ENCODE measurements at places on chromosomes 5 and 9.

DNA sequence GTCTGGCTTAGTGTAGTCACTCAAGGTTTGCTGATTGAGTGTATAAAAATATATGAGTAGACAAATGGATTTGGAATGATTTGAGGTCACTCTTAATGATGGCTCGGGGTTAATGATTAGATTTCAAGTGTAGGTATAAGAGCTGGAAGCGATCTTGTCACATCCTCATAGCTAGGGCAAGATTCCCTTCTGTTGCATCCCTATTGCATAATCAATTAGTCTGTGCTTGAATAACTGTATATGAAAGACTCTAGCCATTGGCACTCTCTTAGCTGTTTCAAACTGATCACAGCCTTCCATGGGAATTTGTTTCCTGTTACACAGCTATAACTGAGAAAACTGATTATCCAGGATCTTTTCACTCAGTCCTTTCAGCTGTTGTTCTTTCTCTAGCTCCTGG is 811.6 kb downstream of the TLE4 start:
- DNase-seq: no peak

DNA sequence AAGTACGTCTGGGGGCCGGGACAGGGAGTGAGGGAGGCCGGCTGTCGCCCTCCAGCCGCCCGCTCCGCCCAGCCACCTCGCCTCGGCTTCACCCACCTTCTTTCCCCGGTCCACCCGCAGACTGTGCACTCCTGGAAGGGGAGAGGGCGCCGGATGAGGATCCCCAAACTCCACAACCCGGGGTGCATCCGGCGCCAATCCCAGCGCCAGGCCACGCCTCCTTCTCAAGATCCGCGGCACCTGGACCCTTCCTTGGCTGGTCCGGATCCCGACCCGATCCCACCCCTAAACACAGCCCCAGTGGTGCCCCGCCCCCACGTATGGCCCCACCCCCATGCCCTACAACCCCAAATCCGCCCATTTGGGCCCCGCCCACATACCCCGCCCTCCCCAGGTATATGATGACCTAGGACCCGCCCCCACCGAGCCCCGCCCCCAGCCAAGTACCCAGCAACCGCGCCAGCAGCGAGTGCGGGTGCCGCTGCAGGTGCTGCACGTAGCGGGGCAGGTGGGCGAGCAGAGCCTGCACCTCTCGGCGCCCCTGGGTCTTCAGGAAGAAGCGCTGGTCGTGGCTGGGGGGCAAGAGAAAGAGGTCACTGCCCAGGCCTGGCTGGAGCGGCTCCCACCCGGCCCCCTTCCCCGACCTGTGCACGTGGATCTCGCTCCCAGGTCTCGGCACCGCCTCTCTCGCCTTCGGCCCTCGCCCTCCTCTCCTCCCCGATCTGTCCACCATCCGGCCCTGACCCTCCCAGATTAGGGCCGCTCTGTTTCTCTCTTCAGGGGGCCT is 3.2 kb downstream of the PIP5KL1 start:
- DNase-seq: peak; percentile 84

- no peak for DNase-seq
These were observed 747 bp downstream of the ITGA1 start for GRCh38 chr5:52788505-52788821.

- peak; percentile 87 for DNase-seq
These were observed 1.5 kb downstream of the PARP8 start for GRCh38 chr5:50667653-50668595.

DNA sequence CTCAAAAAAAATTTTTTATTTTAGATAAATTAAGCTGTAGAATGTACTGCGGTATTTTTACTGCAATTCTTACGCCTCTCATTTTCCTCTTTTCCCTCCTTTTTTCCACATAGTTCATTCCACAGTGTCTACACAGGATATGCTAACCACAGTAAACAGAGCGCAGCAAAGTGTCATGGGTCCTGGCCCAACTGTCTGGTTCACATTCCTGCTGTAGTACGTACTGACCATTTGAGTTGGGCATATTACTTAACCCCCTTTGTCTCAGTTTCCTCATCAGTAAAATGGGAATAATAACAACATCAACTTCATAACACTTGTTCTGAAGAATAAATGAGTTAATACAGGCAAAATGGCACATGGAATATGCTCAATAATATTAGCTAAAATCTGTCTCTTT is 41.6 kb downstream of the SLC44A1 start:
- DNase-seq: no peak

DNA sequence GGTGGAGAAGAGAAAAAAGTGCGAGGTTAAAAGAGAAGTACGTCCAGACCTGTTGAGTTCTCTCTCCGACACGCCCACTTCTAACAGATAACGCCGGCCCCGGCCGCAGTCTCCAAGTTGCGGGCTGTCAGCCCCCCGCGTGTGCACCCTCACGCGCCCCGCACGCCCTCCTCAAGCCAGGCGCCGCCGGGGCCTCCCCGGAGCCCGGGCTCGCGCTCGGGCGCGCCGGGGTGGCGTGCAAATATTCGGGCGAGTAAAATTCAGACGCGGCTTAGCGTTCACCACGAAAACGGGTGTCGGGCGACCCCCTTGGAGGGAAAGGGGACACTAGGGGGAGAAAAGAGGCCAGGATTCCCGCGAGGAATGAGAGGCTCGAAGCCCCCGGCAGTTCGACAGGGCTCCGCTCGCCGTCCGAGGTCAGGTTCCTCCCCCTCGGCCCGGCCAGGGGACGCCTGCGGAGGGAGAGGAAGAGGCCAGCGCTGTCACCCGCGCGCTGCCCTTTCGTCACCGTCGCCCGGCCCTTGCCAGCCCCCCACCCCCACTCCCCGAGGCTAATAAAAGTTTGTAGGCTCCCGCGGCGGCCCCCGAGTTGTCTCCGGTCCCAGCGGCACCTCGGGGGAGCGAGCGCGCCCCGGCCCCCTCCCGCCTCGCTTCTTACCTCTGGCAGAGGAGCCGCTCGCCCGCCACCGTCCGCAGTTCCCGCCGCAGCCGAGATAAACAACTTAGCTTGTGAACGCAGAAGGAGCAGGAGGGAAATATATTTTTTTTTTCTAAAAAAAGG is 743 bp downstream of the NR3C1 start:
- peak; percentile 48 for DNase-seq

- no peak for DNase-seq
These were observed 160.1 kb upstream of the SPRY4 start for GRCh38 chr5:142484821-142485387.

DNA sequence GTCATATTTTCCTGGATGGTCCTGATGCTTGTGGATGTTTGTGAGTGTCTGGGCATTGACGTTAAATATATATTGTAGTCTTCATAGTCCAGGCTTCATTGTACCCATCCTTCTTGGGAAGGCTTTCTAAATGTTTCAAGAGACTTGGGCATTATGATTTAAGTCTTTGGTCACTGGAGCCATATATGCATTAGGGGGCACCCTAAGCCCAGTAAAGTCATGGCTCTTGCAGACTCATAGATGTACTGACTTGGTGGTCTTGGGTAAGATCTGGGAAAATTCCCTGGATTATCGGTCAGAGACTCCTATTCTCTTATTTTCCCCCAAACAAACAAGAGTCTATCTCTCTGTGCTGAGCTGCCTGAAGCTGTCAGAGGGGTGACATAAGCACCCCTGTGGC is 271.1 kb downstream of the TRIM36 start:
- no peak for DNase-seq

- no peak for DNase-seq
These were observed 206.4 kb downstream of the NFIB start for GRCh38 chr9:14107495-14107894.

- DNase-seq: no peak
These were observed 384.6 kb downstream of the BRINP1 start for GRCh38 chr9:118984607-118985006.

DNA sequence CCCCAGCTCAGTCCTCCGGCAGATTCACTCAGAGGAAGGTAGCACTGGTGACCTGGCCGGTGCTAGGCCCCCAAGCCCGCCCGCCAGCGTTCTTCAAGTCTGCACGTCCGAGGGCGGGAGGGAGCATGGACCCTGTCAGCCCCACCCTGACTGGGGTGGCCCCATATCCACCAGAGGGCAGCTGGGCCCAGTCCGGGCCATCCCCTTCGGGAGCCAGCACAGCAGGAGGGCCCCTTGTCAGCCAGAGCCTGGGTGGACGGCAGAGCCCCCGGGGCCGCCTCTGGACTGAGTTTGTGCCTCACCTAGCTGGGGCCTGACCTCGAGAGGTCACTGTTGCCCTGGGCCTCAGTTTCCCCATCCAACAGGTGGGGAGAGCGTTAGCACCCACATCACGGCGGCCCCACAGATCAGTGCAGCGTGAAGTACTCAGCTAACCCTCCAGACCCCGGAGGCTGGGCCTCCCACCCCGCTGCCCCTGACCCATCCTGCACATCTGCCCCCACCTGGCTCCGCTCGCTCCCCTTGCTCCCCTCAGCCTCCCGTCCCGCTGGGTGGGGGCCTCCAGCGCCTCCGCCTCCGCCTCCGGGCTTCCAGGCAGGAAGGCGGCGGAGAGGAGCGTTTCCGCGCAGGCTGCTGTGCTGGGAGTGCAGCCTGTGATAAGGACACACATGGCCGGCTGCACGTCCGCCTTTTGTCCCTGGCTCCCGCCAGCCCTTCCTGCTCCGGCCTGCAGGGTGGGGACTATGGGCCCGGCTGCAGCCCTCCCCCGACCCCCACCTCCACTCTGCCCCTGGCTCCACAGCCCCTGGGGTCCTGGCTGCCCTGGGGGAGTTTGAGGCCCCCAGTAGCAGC is 16.6 kb upstream of the EGFL7 start:
- DNase-seq: no peak

- no peak for DNase-seq
These were observed 115.4 kb downstream of the EGFLAM start for GRCh38 chr5:38373743-38374142.

DNA sequence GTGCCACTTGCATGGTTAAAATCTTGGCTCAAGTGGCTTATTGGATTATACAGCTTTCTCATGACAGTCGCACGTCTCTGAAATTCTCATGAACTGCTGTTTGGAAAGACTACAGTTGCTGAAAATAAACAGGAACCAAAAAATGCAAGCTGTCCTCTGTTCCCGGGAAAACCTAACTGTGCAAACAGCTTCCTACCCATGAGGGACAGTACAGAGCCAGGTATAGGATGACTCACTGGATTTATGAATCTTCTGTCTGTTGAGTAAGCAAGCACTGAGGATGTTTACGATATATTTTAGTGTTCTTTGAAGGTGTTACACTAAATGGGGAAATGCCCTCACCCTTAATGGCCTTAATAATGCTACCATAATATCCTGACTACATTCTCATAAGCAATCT is 380.3 kb upstream of the TNC start:
- DNase-seq: no peak

Measured in T-helper 1 cell (primary cell).